ENCODE measurements at places on chromosomes 7 and 10.

GRCh38 chr7:104089612-104090011 is 100.2 kb upstream of the RELN start:
- no peak for DNase-seq

- no peak for DNase-seq
These were observed 13.8 kb upstream of the CYP3A5 start for GRCh38 chr7:99693427-99694200.

- DNase-seq: no peak
These were observed 97.9 kb upstream of the IKZF1 start for GRCh38 chr7:50206453-50207250.

DNA sequence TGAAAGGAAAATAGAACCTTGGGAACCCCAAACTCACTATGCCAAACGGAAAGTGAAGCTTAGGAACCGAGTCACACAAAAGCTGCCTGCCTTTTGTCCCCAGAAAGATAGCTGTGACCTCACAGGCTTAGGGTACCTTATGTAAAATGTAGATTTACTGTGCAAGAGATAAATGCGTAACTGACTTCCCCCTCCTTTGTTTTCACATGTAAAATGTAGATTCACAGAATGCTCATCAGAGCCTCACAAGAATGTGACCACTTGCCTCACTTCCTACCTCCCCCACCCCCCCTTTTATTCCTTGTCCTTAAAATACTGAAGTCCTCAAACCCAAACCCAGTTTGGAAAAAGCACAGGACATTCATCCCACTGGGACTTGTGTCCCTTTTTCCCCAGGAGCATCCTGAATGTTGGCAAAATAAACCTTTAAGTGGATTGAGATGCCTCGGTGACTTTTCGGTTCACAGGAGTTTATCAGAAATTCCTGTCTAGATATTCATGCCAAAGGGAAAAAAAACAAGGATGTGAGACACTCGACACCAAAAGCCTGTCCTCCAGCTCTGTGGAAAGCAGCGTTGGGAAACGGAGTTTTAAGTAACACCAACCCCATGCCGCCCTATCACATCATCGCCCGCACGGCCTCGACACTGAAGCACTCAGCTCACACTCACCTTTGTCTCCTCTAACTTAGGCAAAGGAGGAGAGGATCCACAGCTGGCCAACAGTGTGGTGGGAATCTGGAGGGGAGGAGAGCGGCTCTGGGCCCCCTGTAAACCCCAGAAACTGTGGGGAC is 45.9 kb downstream of the SVIL start:
- DNase-seq: peak; percentile 42

DNA sequence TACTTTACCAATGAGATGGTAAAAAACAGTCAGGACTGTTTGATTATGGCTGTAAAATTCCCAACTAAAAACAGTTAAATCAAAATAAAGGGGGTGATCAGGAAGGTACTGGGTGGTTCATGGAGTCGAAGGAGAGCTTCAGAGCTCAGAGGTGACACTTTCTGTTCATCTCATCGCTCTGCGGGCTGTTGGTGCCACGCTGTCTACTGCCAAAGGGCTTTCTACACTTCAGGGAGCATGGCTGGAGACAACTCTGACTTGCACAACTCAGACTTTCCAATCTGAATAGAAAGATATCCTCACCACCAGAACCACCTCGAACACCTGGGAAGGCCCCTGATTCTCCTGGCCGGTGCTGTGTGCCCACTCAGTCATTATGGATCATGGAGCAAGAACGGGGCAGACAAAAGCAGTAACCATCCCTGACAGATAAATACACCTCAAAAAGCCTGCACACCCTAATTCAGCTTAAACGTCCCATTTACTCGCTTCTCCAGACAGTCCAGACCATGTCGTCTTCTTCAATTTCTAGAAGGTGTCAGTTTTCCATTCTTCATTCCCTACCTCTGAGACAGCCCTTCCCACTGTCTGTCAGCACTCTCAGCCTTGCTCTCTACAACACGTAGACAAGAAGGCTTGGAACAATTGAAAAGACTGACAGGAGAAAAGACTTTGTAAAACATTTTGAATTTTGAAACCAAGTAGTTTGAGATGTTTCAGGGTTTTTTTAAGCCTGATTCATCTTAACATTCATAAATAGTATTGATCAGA is 348.7 kb upstream of the NFE2L3 start:
- peak; percentile 69 for DNase-seq
